ENCODE measurements at places on chromosomes 4 and X.

DNA sequence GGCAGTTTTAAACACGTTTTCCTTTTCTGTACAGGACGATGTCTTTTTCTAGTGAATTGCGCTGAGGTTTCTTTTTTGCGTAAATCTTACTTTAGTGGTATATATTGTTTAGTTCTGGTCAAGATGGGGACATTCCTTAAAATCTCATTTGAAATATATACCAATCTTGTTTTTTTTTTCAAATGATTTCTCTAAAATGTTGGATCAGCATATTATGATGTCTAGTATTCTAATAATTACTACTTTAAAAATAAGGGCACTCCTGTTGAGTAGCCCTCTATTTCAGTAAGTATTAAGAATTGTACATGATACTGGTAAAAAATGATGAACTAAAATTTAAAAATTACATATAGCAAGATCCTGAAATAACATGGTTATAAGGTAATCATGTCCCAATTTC lies 224.1 kb upstream of the ARHGAP24 start:
- no peak for DNase-seq

GRCh38 chr4:47837908-47838294 lies at the start of gene CORIN:
Gene CORIN, minus strand, starts transcription at chr4:47838067. Its CDS starts 118 bp downstream, at chr4:47837949.
- DNase-seq, result no peak

- DNase-seq, result no peak
Observed at GRCh38 chr4:23720556-23720955, 169.3 kb downstream of the PPARGC1A start.

DNA sequence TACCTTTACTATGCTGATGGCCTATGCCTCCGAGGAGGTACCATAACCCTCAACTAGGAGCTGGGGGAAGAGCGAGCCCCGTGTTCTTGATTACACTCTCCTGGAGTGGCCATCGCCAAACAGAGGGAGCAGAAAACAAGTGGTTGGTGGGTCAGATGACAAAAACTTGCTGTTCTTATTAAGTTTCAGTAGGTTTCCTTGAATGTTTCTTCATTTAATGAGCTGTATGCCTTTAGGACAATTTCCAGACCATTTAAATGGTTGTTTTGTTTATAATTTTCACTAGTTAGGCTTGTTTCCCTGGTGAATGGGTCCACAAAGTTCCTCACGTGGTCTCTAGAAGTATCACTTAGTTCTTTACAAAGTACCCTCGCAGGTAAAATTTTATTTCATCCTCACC lies 4.7 kb downstream of the PYURF start:
- no peak for DNase-seq

- DNase-seq, result no peak
Observed at GRCh38 chr4:154566639-154567204, 3.9 kb downstream of the FGB start.

- DNase-seq, result no peak
Observed at GRCh38 chr4:21202959-21203358, 502.7 kb downstream of the PACRGL start.

Measured in NCI-H2171 (cell line).